Stimulated activated CD4-positive, alpha-beta T cell treated with anti-CD3 and anti-CD28 coated beads, Interleukin-1b, Interleukin-23, amount 100 ng/mL, for 48 hours (primary cell): ENCODE measurements at places on chromosomes 6 and 20.

GRCh38 chr6:108562503-108562993, 1.8 kb downstream of the FOXO3 start:
- DNase-seq = no peak

GRCh38 chr6:119736296-119737021, 386.9 kb upstream of the MAN1A1 start:
- DNase-seq = no peak

DNA sequence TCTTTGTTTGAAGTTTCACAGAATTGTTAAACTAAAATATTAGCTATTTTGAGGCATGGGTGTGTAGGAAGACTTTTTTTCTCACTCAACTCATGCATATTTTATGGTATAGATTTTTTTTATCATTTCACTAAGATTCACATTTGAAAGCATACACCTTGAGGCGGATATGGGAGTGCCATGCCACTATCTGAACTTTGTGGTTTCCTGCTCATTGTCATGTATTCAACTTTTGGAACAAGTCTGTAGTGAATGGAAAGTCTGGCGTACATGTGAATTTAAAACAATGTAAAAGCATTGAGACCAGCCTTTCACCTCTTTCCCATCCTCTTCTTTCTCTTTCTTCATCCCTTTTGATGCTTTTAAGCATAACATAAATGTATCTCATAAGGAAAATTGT, 147.9 kb downstream of the TPBG start:
- no peak for DNase-seq

DNA sequence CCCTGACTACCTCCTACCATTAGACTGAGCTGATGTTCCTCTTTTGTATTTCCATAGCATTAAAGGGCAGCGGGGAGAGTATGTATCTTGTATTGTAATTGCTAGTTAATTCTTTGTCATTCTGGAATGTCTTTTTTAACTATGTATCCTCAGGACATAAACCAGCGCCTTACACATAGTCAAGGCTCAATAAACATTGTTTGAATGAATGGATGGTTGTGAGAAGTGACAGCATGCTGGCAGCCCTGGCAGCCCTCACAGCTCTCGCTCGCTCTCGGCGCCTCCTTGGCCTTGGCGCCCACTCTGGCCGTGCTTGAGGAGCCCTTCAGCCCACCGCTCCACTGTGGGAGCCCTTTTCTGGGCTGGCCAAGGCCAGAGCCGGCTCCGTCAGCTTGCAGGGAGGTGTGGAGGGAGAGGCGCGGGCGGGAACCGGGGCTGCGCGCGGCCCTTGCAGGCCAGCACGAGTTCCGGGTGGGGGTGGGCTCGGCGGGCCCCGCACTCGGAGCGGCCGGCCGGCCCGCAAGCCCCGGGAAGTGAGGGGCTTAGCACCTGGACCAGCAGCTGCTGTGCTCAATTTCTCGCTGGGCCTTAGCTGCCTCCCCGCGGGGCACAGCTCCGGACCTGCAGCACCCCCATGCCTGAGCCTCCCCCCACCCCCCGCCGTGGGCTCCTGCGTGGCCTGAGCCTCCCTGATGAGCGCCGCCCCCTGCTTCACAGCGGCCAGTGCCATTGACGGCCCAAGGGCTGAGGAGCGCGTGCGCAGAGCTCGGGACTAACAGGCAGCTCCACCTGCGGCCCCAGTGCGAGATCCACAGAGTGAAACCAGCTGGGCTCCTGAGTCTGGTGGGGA, 93.1 kb downstream of the RNF182 start:
- no peak for DNase-seq

DNA sequence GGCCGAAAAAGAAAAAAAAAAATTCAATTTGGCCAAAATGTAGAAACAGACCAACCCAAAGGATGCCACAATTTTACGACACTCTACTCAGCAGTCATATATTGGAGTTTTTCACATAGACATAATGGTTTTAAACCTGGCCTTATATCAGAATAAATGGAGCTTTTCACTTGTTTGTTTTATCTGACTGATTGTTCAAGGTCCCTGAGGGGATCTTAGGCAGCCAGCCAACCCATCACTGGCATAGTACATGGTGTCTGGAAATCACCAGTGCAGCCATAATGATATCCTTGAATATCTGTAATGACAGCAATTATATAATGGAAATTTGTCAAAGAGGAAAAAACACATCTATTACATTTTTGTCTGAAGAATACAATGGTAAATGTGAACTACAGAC, 96.9 kb downstream of the PRSS35 start:
- DNase-seq = no peak

DNA sequence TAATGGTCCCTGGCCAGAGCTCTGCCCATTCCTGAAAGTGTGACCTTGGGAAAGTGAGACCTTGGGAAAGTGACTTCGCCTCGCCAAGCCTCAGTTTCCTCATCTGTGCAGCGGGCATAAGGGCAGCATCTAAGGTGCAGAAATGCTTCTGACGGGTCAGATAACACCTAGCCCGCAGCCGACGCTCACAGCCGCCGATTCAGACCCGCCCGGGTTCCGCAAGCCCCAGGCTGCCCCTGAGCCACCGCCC, 486 bp downstream of the FKBP1A start:
- no peak for DNase-seq
